ENCODE measurements at places on chromosomes 1 and 21.

DNA sequence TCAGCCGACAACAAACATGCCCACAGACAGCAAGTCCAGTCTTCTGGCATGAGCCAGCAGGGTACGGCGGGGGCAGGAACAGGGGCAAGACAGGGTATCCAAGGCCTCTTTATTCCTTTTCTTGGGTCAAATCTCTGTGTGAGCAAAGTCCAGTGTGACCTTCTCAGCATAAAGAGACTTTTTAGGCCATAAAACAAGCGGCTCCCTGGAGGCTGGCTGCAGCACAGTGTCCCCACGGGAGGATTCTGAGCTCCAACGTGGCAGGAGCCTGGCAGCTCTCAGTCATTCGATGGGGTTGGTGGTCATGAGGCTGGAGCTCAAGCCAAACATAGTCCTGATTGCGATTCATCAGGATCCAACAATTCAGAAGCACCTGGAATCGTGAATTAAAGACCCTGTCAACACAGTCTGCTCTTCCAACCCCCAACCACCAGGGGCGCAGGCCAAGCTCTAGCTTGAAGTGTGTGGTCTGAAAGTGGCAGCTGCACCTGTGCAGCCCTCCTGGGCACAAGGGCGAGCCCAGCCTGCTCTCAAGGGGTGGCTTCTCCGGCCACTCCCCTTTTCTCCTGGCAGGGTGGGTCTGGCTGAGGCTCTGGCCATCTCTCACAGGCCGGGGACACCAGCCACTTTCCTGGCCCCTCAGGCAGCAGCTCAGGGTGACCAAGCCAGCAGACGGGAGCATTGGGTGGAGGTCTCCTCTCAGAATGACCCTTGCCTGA lies 62.1 kb downstream of the SLC66A1 start:
- no peak for DNase-seq

DNA sequence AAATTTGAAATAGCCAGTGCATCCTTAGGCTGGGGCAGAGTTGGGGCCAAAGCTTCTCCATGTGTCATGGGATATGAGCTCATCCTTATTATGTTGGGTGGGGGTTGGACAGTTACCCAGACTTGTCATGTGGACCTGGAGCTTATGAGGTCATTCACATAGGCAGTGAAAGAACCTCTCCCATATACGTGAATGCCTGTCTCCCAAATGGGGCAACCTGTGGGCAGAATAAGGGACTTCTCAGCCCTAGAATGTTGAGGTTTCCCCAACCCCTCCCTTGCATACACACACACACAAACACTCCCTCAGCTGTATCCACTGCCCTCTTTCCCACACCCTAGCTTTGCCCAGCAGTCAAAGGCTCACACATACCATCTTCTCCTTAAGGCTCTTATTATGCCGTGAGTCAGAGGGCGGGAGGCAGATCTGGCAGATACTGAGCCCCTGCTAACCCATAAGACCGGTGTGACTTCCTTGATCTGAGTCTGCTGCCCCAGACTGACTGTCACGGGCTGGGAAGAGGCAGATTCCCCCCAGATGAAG lies 2.3 kb upstream of the IVL start:
- peak; percentile 37 for DNase-seq

DNA sequence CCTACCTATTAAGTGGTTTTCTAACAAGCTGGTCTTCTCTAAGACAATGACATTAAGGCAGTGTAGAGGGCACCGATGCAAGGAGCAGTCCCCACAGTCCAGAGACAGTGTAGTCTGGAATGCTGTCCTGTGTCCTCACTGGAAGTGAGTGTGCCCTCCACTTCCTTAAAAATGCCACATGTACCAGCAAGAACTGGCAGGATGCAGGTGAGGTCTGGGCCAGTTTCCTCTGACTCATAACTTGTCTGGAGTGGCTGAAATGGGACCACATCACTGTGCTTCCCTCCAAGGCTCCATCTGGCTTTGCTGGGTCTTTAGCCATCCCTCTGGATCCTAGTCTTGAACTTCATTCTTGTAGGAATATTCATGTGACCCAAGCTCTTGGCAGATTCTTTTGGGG lies 170.5 kb upstream of the KIAA0040 start:
- no peak for DNase-seq

- peak; percentile 75 for DNase-seq
These were observed at the start of gene UBIAD1 for GRCh38 chr1:11272832-11273594. UBIAD1 (plus strand) TSS chr1:11273198; CDS start chr1:11273532, 334 bp downstream.

- peak; percentile 4 for DNase-seq
These were observed 133.8 kb upstream of the KIAA1614 start for GRCh38 chr1:180778782-180779398.

- no peak for DNase-seq
These were observed 92.0 kb downstream of the IER5 start for GRCh38 chr1:181180407-181181031.

- DNase-seq = no peak
These were observed 40.5 kb downstream of the ATF3 start for GRCh38 chr1:212649020-212649419.

DNA sequence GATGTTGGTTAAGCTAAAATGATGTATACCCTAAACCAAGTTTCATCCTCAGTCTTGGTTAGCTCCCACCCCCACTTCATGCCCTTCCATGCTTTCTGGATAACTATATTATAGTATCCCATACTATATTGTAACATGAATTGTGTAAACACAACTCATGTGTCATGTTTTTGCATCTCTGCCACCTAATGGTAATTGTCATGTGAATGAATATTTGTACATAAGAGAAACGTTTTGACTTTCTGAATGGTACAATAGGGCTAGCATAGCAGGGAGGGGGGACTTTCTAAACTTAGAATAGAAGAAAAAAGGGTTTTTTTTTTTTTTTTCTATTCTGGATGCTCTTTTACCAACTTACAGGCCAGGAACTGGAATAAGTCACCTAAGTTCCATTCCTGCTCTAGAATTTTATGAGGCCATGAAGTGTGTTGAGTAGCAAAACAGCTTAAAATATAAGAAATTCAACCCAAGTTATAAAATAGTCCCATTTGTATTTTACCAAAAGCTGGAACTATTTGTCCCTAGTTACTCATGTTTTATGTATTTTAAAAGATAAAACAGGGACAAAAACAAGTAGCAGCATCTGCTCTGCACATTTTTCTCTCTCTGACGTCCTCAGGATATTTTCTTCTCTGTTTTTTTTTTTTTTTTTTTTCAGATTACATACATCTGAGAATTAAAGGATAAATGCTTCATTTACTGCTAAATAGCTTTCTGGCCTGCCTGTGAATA lies 77.4 kb downstream of the HLX start:
- no peak for DNase-seq

GRCh38 chr1:237690656-237691055 lies 200.1 kb downstream of the ZP4 start:
- DNase-seq = no peak

GRCh38 chr21:42061195-42061985 lies 9.7 kb upstream of the UMODL1 start:
- no peak for DNase-seq

- no peak for DNase-seq
These were observed 1235.3 kb upstream of the ADGRL2 start for GRCh38 chr1:80565406-80565805.

GRCh38 chr21:38863291-38863690 lies 57.6 kb downstream of the ETS2 start:
- DNase-seq = no peak

GRCh38 chr1:32464716-32465577 lies at the start of gene ZBTB8B:
ZBTB8B (plus strand) TSS chr1:32465072; CDS start chr1:32470625, 5,553 bp downstream.
- peak; percentile 96 for DNase-seq

DNA sequence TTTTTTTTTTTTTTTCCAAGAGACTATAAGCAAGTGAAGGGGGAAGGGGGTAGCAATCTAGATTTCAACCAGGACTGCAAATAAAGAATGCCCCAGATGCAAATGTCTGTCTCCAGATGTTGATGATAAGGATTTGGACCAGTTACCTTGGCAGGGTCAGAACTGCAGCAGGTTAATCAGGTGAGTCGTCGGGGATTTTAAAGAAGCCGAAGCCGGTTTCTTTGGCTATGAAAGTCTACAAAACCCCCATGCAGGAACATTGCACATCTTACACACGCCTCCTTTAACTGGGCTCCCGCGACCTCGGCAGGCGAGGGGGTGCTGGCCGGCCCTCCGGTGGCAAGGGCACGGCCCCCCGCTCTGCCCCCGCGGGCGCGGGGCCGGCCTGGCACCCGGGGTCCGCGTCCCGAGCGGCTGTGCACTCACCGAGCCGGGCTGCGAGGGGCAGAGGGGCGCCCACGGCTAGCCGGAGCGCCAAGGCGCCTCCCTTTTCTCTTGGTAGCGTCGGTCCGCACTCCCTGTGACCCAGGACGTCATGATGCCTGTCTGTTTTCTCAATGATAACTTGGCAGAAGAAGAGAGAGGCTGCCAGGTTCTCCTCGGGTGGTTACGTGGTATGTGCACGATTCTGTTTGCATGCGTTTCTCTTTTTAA lies 366.3 kb upstream of the ESRRG start:
- DNase-seq = peak; percentile 30

GRCh38 chr1:238658763-238659162 lies 727.6 kb upstream of the CHRM3 start:
- peak; percentile 46 for DNase-seq

DNA sequence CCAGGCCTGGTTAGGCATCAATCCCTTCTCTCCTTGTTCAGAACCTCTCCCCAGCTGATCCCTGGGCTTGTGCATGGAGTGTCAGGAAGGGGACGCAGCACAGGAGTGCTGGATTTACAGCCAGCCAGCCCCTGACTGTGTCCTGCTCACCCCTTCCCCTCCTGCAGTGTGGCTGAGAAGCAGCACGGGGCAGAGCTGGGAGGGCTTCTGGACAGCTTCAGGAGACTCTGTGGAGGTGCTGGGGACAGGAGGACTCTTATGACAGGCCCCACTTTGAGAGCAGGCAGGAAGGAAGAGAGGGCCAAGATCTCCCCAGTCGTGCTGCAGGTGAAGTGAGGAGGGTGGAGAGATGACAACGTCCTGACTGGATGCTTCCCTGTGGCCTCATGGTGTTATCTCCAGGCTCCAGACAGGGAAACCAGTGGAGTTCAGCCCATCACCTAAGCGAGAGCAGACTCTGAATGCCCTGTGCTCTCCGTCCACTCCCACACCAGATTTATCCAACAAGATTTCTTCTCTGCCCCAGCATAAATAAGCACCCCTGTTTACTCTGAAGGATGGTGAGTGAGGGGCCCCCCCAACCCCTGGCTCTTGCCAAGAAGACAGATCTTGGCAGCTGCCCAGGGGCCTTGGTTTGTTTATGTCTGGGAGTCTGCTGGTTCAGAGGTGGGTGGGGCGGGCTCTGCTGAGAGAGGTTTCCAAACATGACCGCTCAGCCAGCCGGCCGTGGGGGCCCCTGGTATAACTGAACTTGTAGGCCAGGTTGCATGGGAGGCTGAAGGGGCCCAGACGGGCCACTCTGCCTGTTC lies 21.3 kb downstream of the TMCC2 start:
- DNase-seq = no peak

GRCh38 chr1:21734526-21734925 lies 48.4 kb downstream of the USP48 start:
- DNase-seq = no peak

GRCh38 chr1:193707271-193708021 lies 521.0 kb upstream of the B3GALT2 start:
- peak; percentile 14 for DNase-seq

DNA sequence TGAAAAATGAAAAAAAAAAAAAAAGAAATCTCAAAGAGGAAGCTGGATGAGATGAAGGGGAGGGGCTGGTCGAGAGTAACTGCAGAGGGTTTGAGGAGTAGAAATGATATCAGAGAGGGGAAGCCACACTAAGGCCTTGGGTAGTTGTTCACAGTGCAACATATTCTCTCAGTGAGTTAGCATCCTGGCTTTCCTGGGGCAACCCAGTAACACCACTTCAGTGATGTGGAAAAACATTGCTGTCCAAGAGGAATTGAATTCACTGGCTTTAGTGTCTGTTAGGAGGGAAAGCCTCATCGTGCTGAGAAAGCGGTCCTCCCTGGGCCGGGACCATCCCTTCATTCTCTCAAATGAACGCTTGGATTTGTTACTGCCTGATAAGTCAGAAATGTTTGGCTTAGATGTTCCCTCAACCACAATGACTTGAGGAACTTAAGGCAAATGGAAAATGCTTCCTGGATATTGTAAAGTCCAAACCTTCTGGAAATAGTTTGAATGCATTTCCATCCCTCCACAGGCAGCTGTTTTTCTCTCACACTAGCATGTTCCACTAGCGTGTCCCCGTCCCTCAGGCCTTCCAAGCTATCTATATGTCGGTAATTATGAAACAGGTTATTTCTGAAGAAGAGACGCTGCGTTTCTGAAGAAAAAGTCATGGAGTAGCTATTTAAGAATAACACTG lies 12.2 kb downstream of the TGFB2 start:
- no peak for DNase-seq

GRCh38 chr1:245923215-245923614 lies 583.9 kb downstream of the SMYD3 start:
- DNase-seq = no peak

DNA sequence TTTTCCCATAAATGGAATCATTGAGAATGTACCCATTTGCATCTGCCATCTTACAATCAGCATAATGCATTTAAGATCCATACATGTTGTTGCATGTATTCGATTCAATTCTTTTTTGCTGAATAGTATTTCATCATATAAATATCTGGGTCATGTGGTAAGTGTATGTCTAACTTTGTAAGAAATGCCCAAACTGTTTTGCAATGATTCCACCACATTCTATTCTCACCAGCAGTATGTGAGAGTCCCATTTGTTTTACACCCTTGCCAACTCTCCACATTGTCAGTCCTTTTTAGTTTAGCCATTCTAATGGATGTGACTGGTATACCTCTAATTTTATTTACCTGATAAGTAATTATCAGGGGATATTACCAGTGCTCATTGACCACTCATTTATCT lies 115.8 kb upstream of the PBX1 start:
- DNase-seq = no peak

DNA sequence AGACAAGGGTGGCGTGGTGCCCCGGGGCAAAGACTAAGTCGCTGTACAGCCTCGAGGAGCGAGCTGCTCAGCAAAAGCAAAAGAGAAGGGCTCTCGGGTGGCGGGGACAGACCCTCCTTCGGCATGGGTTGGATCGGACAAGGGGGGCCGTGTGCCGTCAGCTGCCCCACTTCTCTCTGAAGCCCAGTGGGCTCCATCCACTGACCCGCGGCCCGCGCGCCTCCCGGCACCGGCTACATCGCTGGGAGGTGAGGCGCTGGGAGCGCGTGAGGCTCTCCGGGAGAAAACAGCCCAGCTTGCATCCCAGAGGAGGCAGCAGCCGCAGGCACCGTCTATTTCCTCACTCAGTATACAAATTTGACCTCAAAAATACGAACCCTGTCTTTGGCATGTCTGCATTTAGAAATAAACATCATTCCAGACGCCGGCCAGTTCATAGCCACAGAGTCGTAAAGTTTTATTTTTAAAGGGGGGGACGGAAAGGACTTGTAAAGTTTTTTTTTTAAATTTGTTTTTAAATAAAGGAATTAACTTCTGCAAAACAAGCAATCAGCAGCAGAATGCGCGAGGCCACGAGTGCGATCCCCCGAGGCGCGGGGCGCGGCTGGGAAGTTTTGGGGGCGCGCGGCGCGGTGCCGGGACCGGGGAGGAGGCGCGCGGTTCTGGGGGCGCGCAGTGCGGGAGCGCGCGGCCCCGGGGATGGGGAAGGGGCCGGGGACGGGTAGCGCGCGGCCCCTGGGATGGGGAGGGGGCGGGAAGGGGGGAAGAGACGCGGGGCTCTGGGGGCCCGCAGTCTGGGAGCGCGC lies 689 bp upstream of the GPR137B start:
- DNase-seq = peak; percentile 60

GRCh38 chr1:7366286-7366954 lies 404.7 kb upstream of the VAMP3 start:
- no peak for DNase-seq

GRCh38 chr1:211879475-211879874 lies 48.9 kb upstream of the LPGAT1 start:
- no peak for DNase-seq

- DNase-seq = no peak
These were observed 93.6 kb upstream of the GREM2 start for GRCh38 chr1:240705579-240705978.
